ENCODE measurements at places on chromosomes 2 and 18. TPM values are rescaled to one million over a fixed set of nuclear protein-coding genes. Genes with fewer than 3 reads are reported as not detected.

DNA sequence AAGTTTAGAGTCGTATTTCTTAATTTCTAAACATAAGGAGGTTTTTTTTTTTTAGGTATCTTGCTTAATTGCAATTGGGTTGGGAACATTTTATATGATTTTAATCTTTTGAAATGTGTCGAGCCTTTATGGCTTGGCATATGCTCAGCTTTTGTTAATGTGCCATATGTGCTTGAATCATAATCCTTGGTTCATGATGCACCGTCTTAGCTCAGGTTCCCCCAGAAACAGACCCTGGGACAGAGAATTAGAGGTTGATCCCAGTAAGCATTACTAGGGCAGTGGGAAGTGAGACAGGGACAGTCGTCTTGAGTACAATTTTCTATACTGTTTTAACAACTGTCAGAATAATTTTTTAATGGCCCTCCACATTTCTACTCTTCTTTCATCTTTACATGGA, 9.3 kb downstream of the CHCHD5 start:
- no peak for DNase-seq
- H3K4me1 ChIP-seq, result no peaks in the 10 kb centered on the region
- no peaks in the 10 kb centered on the region for H3K36me3 ChIP-seq
- H3K4me3 ChIP-seq, result no peak overlapping the region
- no peak overlapping the region for H3K27ac ChIP-seq

GRCh38 chr18:69528435-69528834, 127.7 kb downstream of the DOK6 start:
- H3K4me1 ChIP-seq, result no peaks in the 10 kb centered on the region
- H3K36me3 ChIP-seq, result no peaks in the 10 kb centered on the region
- H3K27me3 ChIP-seq, result no peaks in the 10 kb centered on the region
- H3K4me3 ChIP-seq, result no peak overlapping the region

- no peaks in the 10 kb centered on the region for H3K36me3 ChIP-seq
- H3K27me3 ChIP-seq, result no peaks in the 10 kb centered on the region
- no peaks in the 10 kb centered on the region for H3K4me1 ChIP-seq
- H3K4me3 ChIP-seq, result no peak overlapping the region
- no peak for DNase-seq
- H3K27ac ChIP-seq, result no peak overlapping the region
These were observed 193.4 kb downstream of the FBXO15 start for GRCh38 chr18:73954268-73954667.

GRCh38 chr2:8612734-8613179, 69.1 kb upstream of the ID2 start:
- H3K4me1 ChIP-seq, result no peaks in the 10 kb centered on the region
- no peaks in the 10 kb centered on the region for H3K27me3 ChIP-seq
- H3K36me3 ChIP-seq, result no peaks in the 10 kb centered on the region
- H3K4me3 ChIP-seq, result no peak overlapping the region
- DNase-seq, result no peak

- no peaks in the 10 kb centered on the region for H3K36me3 ChIP-seq
- H3K4me1 ChIP-seq, result no peaks in the 10 kb centered on the region
- H3K4me3 ChIP-seq, result no peak overlapping the region
- DNase-seq, result no peak
- no peaks in the 10 kb centered on the region for H3K27me3 ChIP-seq
- H3K27ac ChIP-seq, result no peak overlapping the region
These were observed 84.2 kb upstream of the TTN start for GRCh38 chr2:178891265-178891958.

- no peaks in the 10 kb centered on the region for H3K27me3 ChIP-seq
- no peak overlapping the region for H3K4me3 ChIP-seq
- no peak overlapping the region for H3K27ac ChIP-seq
- DNase-seq, result no peak
These were observed 71.7 kb upstream of the SP3 start for GRCh38 chr2:174036825-174037224.

POTEC gene
- total RNA-seq, result not detected

DNA sequence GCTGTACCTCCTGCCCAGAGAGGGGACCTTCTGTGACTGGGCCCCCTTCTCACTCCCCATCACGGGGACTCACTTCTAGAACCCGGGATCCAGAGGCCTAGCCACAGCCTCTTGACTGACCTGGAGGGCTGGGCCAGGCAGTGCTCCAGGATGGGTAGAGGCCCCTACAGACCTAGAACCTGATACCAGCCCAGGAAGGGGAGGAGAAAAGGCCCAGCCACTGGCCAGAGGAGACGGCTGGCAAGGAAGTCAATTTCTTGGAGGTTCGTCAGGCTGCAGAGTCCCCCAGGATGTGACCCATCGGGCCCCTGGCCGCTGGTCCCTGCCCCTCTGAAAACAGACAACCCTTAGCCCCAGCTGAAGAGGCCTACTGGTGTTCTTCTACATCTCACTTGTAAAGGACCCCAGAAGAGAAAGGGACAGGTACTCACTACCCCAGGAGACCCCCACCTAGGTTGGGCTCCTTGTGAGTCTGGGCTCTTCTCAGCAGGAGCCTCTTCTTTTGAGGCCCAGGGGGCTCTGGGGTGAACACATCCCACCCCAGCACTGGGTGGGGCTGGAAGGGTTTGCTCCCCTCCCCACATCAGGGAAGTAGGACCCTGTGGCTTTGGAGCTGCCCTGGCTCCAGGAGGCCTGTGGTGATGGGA, 86.0 kb downstream of the STPG4 start:
- peaks cover 93% of the 10 kb centered on the region for H3K4me1 ChIP-seq
- H3K27me3 ChIP-seq, result no peaks in the 10 kb centered on the region
- H3K36me3 ChIP-seq, result no peaks in the 10 kb centered on the region
- no peak overlapping the region for H3K4me3 ChIP-seq

DNA sequence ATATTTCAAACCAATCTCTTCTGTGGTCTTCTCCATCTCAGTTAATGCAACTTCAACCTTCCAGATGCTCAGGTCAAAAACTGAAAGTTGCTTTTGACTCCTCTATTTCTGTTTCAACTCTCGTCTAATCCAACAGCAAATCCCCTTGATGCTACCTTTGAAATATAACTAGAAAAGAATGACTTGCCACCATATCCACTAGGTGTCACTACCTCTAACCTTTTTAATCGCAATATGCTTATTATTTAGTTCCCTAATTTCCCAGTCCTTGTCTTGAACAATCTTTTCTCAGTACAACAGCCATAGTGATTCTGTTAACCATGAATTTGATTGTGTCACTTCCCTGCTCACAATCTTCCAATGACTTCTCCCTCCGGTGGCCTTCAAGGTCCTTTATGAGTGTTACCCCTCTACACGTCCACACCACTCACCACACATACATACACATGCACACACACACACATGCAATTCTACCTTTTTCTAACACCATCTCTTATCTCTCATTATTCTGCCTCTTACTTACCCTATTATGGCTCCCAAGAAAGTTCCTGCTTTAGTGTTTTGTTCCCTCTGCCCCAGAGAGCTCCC, 245.5 kb upstream of the KCNJ3 start:
- H3K4me1 ChIP-seq, result no peaks in the 10 kb centered on the region
- H3K4me3 ChIP-seq, result no peak overlapping the region
- no peak for DNase-seq
- no peaks in the 10 kb centered on the region for H3K27me3 ChIP-seq
- H3K27ac ChIP-seq, result no peak overlapping the region
- H3K36me3 ChIP-seq, result no peaks in the 10 kb centered on the region

MYL1 gene
- not detected for total RNA-seq

DNA sequence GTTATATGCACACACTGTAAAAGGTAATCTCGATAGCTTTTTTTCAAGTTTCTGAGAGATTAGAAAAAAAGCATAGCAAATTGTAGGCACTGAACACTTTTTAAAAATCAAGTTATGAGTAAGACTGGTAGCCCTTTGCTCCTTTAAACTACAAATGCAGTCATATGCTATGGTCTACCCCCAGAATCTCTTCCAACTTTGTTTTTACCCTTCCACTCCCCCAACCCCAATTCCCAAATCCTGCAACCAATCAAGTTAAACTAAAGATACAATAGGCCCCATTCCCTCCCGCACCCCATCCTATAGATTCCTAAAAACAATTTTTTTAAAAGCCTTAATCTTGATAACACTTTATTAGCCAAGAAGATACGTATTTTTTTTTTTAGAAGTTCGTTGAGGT, 752 bp upstream of the BAZ2B start:
- DNase-seq, result no peak
- peak overlapping the region; percentile 75 for H3K4me3 ChIP-seq
- peaks cover 30% of the 10 kb centered on the region for H3K4me1 ChIP-seq
- no peaks in the 10 kb centered on the region for H3K36me3 ChIP-seq

- no peak overlapping the region for H3K4me3 ChIP-seq
- H3K36me3 ChIP-seq, result no peaks in the 10 kb centered on the region
- no peaks in the 10 kb centered on the region for H3K27me3 ChIP-seq
These were observed 20.0 kb downstream of the IGFBP2 start for GRCh38 chr2:216653093-216653799.

DNA sequence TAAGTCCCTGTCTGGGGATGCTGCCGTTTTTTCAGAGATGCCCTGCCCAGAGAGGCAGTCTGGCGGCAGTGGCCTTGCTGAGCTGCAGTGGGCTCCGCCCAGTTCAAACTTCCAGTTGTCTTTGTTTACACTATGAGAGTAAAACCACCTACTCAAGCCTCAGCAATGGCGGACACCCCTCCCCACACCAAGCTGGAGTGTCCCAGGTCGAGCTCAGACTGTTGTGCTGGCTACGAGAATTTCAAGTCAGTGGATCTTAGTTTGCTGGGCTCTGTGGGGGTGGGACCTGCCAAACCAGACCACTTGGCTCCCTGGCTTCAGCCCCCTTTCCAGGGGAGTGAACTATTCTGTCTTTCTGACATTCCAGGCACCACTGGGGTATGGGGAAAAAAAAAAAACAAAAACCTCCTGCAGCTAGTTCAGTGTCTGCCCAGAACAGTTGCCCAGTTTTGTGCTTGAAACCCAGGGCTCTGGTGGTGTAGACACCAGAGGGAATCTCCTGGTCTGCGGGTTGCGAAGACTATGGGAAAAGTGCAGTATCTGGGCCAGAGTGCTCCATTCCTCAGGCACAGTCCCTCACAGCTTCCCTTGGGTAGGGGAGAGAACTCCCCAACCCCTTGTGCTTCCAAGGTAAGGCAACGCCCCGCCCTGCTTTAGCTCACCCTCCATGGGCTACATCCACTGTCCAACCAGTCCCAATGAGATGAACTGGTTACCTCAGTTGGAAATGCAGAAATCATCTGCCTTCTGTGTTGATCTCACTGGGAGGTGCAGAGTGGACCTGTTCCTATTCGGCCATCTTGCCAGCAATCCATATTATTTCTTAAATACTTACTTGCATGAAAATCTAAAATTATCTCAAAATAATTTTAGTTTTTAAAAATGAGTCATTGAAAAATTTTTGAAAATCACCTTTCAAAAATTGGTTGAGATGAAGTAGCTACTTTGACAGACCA, 338.0 kb downstream of the OSR1 start:
- H3K4me1 ChIP-seq, result no peaks in the 10 kb centered on the region
- DNase-seq, result no peak
- no peak overlapping the region for H3K4me3 ChIP-seq

DNA sequence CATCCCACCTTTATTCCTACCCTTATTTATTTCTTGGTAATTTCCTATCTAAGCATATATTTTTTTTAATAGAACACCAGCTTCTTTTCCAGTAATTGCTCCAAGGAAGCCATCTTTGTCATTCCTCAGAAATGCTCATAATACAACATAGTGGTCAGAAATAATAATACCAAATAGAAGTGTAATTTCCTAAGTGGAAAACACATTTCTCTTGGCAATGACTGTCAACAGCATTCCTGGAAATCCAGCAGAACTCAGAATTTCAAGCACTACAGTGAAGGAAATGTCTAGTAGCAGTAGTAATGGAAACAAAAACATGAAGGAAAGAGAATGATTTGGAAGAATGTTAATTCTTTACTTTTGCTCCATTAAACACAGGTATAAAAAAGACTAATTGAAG, 56.6 kb downstream of the GDF7 start:
- DNase-seq, result no peak
- H3K27ac ChIP-seq, result no peak overlapping the region
- H3K4me3 ChIP-seq, result no peak overlapping the region
- no peaks in the 10 kb centered on the region for H3K27me3 ChIP-seq
- H3K4me1 ChIP-seq, result no peaks in the 10 kb centered on the region

DNA sequence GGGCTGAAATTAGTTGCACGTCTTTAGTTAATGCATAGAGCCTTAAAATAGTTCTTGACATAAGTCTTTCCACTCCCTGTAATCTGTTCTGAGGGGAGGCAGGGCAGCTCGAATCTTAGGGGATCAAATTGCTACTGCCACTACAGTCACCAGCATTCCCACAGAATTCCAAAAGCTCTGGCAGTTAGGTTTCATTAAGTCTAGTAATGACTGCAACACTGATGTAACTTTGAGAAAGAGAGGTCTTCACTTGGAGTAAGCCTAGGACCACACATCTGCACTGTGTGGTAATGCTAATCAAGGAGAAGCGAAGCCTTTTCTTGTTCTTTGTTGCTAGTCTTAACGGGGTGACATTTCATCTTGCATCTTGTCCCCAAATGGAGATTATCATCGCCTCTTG, 19.3 kb upstream of the NCK2 start:
- H3K27ac ChIP-seq, result no peak overlapping the region
- H3K4me1 ChIP-seq, result no peaks in the 10 kb centered on the region
- no peaks in the 10 kb centered on the region for H3K27me3 ChIP-seq
- no peak overlapping the region for H3K4me3 ChIP-seq

DNA sequence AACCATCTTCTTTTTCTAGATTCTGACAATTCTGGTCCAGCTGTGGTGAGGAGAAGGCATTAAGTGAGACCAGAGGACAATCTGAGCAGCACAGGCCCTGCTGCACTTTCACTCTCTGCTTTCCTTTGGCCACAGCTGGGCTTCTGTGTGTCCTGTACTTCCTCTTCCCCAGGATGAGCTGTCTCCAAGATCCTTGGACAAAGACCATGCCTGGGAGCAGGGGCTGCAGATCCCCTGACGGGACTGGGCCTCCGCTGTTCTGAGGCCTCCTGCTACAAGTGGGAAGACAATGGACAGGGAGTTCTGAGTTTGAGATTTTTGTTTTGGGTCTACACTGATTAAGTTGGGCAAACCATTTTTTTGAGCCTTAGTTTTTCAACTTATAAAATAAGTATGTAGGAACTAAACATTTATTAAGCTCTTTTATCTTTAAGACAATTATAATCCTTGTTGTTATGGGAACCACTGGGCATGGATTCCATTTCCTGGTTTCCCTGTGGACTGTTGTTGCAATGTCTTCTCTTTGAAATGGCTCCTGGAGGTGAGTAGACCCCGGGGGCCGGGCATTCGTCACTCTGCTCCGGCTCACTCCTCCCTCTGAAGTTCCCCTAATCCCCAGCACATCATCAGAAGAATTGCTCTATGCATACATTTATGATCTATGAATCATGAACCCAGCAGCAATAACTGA, 266.6 kb downstream of the ACTR3 start:
- H3K27ac ChIP-seq, result no peak overlapping the region
- no peak overlapping the region for H3K4me3 ChIP-seq
- DNase-seq, result no peak

ANKAR gene
- total RNA-seq, result 11.9 TPM
